ENCODE measurements at places on chromosomes 6 and 20. TPM values are rescaled to one million over a fixed set of nuclear protein-coding genes. Genes with fewer than 3 reads are reported as not detected.

The ADGRF5 gene
- not detected for total RNA-seq

The HFE gene
- 5.7 TPM for total RNA-seq

The MLIP gene
- 0.88 TPM for total RNA-seq

The CNBD2 gene
- total RNA-seq = 7.9 TPM

The MYO6 gene
- 43.0 TPM for total RNA-seq

The PI3 gene
- 3.7 TPM for total RNA-seq

The SIRPD gene
- total RNA-seq = not detected

The TAF8 gene
- 37.7 TPM for total RNA-seq

The BPIFB2 gene
- not detected for total RNA-seq

The SNPH gene
- total RNA-seq = 0.28 TPM

The DSP gene
- 193 TPM for total RNA-seq

The IFT52 gene
- 56.1 TPM for total RNA-seq

The LRRC1 gene
- total RNA-seq = 66.1 TPM

The ABHD16B gene
- 0.27 TPM for total RNA-seq

The CCN6 gene
- not detected for total RNA-seq

The RIPPLY2 gene
- total RNA-seq = not detected

The CCDC28A gene
- 10.8 TPM for total RNA-seq

The ZBTB9 gene
- 11.4 TPM for total RNA-seq

The EBF4 gene
- 7.5 TPM for total RNA-seq

The PRICKLE4 gene
- 2.8 TPM for total RNA-seq

The FILIP1 gene
- not detected for total RNA-seq

The SYCP2 gene
- 68.7 TPM for total RNA-seq

The RRAGD gene
- 5.9 TPM for total RNA-seq

The NNAT gene
- not detected for total RNA-seq

The RSPH9 gene
- not detected for total RNA-seq

The AGPAT4 gene
- total RNA-seq = 9.2 TPM

The PBOV1 gene
- total RNA-seq = not detected

The NOX3 gene
- total RNA-seq = not detected

The EYS gene
- total RNA-seq = not detected

The LAMA5 gene
- 1,050 TPM for total RNA-seq

The FAM209B gene
- total RNA-seq = not detected

The ENPP1 gene
- 4.6 TPM for total RNA-seq

The SCUBE3 gene
- total RNA-seq = 1.5 TPM

The FAM217A gene
- total RNA-seq = not detected

The OPRL1 gene
- 0.51 TPM for total RNA-seq

The ALDH8A1 gene
- total RNA-seq = 0.21 TPM

The BMP6 gene
- 0.61 TPM for total RNA-seq

The TMX4 gene
- 13.6 TPM for total RNA-seq

The SLC12A5 gene
- total RNA-seq = 1.9 TPM

The IMPG1 gene
- total RNA-seq = not detected

The DEFB113 gene
- not detected for total RNA-seq

The KCNK17 gene
- not detected for total RNA-seq

The ZSCAN9 gene
- total RNA-seq = 13.9 TPM

The RTF2 gene
- total RNA-seq = 157 TPM

The VSX1 gene
- not detected for total RNA-seq

The MMP24 gene
- total RNA-seq = 13.0 TPM

The CTNNBL1 gene
- 203 TPM for total RNA-seq

The ATF6B gene
- 64.9 TPM for total RNA-seq

All from Caco-2 (cell line).